CD4-positive, alpha-beta T cell treated with Interleukin-17A for 4 hours (primary cell): ENCODE measurements at places on chromosomes 4 and X.

- no peak for DNase-seq
Observed at GRCh38 chr4:7158991-7159390, 33.3 kb upstream of the SORCS2 start.

DNA sequence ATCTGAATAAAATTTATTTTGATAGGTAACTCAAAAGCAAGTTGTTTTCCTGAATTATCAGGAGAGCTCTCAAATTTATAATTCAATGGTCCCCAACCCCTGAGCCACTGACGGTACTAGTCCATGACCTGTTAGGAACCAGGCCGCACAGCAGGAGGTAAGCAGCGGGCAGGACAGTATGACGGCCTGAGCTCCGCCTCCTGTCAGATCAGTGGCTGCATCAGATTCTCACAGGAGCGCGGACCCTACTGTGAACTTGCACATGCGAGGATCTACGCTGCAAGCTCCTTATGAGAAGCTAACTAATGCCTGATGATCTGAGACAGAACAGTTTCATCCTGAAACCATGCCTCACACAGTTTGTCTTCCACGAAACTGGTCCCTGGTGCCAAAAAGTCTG is 37.9 kb upstream of the SEC24B start:
- DNase-seq = no peak

GRCh38 chr4:169142906-169143305 is 127.8 kb downstream of the SH3RF1 start:
- DNase-seq = no peak

DNA sequence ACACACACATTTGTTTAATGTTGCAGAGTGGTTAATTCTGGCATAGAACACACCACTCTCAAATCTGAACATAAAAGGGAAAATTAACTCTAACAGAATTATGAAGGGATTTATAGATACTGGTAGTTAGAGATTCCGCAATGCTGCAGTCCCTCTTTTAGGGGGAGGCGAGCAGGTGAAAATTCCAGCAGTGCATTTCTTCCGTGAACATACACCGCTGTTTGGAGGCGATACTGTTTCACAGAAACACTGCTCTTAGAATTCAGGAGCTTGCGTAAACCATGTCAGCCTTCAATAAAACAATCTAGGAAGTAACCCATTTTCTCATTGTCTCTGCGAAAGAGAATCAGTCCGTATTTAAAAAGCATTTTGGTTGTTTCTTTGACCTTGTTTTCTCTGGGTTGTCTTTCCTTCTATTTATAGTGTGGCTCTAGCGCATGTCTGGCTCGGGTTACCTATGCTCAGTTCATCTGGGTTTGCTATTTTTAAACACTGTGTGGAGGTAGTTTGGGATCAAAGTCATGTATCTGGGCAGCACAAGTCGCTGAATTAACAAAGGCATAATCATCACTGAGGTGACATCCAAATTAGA is 90.4 kb downstream of the GPAT3 start:
- no peak for DNase-seq
